Upper lobe of left lung (tissue), 6 donors: ENCODE measurements at places on chromosomes 6 and 20. TPM values are rescaled to one million over a fixed set of nuclear protein-coding genes. Genes with fewer than 3 reads are reported as not detected.

EYA4 gene
- 7.8 TPM for total RNA-seq

BRPF3 gene
- total RNA-seq = 37.4 TPM

ZBTB12 gene
- 1.0 TPM for total RNA-seq

MRAP2 gene
- total RNA-seq = 3.1 TPM

KIAA0408 gene
- 34.0 TPM for total RNA-seq

PI16 gene
- 1.2 TPM for total RNA-seq

KCNB1 gene
- 1.0 TPM for total RNA-seq

ULBP3 gene
- total RNA-seq = 2.5 TPM

ITCH gene
- total RNA-seq = 26.6 TPM

IMPG1 gene
- total RNA-seq = not detected

MYCT1 gene
- 13.8 TPM for total RNA-seq

EFCAB8 gene
- total RNA-seq = 0.22 TPM

HLA-DMB gene
- total RNA-seq = 39.8 TPM

ZBTB46 gene
- 7.7 TPM for total RNA-seq

AIF1 gene
- total RNA-seq = 80.8 TPM

BHLHE23 gene
- total RNA-seq = not detected

RIOK1 gene
- 15.2 TPM for total RNA-seq

SYNDIG1 gene
- total RNA-seq = not detected

SENP6 gene
- total RNA-seq = 199 TPM

IL17F gene
- total RNA-seq = not detected

DOK5 gene
- total RNA-seq = 0.37 TPM

CALHM6 gene
- total RNA-seq = 7.4 TPM

PBOV1 gene
- not detected for total RNA-seq

C20orf204 gene
- 2.3 TPM for total RNA-seq

GINS1 gene
- 0.78 TPM for total RNA-seq
